ENCODE measurements at places on chromosomes 3 and 15. TPM values are rescaled to one million over a fixed set of nuclear protein-coding genes. Genes with fewer than 3 reads are reported as not detected.

DNA sequence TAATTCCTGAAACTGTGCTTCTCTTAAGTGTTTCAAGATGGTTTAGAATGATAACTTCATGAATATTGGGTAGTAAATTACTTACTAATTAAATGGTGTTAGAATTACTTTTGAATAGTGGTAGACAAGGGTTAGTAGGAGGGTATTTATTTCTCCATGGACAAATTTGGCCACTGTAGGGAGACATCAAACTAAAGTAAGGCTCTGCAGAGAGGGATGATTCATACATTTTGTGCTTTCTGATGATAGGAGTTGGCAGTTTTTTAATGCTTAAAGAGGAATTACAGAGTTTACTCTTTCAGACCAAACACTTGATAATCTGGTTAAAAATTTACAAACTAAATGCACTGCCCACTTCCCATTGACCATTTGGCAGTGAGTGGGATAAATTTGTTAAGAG, 127.6 kb downstream of the NAALADL2 start:
- no peak overlapping the region for H3K4me3 ChIP-seq
- DNase-seq: no peak

DNA sequence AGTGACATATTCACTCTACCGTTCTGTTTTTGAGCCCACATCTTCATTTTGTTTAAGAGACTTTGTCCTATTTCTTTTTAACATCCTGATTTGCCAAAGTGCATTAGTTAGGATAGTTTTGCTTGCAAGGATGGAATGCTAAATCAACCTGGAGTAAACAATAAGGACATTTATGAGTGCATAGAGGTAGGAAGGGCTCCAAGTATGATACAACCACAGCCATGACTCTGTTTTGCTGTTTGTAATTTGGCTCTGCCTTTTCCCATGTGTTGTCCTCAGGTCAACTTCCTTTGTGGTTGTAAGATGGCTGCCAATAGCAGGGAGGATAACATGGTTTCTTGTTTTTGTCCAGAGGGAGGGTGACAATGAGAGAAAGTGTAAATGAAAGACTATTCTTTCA, 66.4 kb upstream of the GOLIM4 start:
- no peaks in the 10 kb centered on the region for H3K36me3 ChIP-seq
- H3K4me3 ChIP-seq: no peak overlapping the region
- DNase-seq: no peak
- H3K27ac ChIP-seq: no peak overlapping the region

DNA sequence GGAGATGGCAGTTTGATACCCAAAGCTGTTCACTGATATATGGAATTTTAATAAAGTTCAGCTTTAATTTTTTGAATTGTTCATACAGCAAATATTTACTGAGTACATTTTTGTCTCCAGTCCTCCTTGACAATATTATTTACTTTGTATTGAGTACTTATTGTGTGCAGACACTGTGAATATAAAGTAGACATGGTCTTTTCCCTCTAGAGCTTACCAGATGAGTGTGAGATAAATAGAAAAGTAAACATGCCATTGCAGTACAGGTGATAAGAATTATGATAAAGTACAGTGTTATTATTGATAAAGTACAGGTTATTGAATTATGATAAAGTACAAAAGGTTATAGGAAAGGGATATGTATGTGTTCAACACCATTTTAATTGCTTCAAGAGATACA, 2.1 kb downstream of the UBA5 start:
- H3K4me3 ChIP-seq: peak overlapping the region; percentile 99
- peaks cover 4% of the 10 kb centered on the region for H3K36me3 ChIP-seq
- H3K4me1 ChIP-seq: no peaks in the 10 kb centered on the region
- no peak overlapping the region for H3K27ac ChIP-seq

GRCh38 chr3:88151358-88151757, 1.6 kb downstream of the C3orf38 start:
- H3K4me1 ChIP-seq: no peaks in the 10 kb centered on the region
- peak overlapping the region; percentile 96 for H3K27ac ChIP-seq
- no peaks in the 10 kb centered on the region for H3K27me3 ChIP-seq
- peak overlapping the region; percentile 81 for H3K4me3 ChIP-seq

The PSTPIP1 gene
- 17.8 TPM for polyA plus RNA-seq

GRCh38 chr3:185935465-185936272, 2.1 kb downstream of the TRA2B start:
- H3K27ac ChIP-seq: peak overlapping the region; percentile 100
- peak overlapping the region; percentile 95 for H3K4me3 ChIP-seq
- peaks cover 8% of the 10 kb centered on the region for H3K36me3 ChIP-seq
- no peak for DNase-seq

The KBTBD13 gene
- not detected for polyA plus RNA-seq

DNA sequence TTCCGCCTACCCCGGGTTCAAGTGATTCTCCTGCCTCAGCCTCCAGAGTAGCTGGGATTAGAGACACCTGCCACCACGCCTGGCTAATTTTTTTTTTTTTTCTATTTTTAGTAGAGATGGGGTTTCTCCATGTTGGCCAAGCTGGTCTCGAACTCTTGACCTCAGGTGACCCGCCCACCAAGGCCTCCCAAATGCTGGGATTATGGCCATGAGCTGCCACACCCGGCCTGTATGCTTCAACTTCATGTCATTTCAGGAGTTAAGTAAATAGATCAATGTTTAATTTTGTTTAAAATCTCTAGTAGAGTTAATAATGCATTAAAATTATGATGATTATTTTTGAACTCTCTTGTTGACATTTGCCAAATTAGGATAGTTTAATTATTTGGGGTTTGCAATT, 121.1 kb upstream of the ALDH1A3 start:
- no peaks in the 10 kb centered on the region for H3K27me3 ChIP-seq
- no peaks in the 10 kb centered on the region for H3K36me3 ChIP-seq
- no peaks in the 10 kb centered on the region for H3K4me1 ChIP-seq
- H3K4me3 ChIP-seq: no peak overlapping the region

GRCh38 chr3:61908382-61908781, 347.0 kb downstream of the PTPRG start:
- no peak for DNase-seq
- no peak overlapping the region for H3K27ac ChIP-seq
- 0 out of 2 replicates have a peak, but pooled peaks cover 4% of the 10 kb centered on the region for H3K4me1 ChIP-seq

- no peak overlapping the region for H3K27ac ChIP-seq
- DNase-seq: no peak
- H3K4me3 ChIP-seq: peak overlapping the region; percentile 25
- H3K27me3 ChIP-seq: peaks cover 3% of the 10 kb centered on the region
- no peaks in the 10 kb centered on the region for H3K36me3 ChIP-seq
These were observed 13.2 kb upstream of the ADPGK start for GRCh38 chr15:72796515-72797337.

The ACOX2 gene
- not detected for polyA plus RNA-seq

DNA sequence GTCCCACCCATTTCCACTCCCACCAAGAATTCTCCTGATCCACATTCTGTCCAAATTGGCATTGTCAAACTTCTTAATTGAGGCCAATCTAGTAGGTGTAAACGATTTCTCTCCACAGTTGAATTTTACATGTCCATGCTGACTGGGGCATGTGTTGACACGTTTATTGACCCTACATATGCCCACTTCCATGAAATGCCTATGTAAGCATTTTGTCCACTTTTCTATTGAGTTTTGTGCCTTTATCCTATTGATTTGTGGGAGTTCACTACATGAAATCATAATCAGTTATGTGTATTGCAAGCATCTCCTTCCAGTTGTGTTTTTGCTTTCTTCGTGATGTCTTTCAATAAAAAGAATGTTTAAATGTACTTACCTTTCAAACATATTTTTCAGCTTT, 141.7 kb upstream of the NSMCE3 start:
- no peaks in the 10 kb centered on the region for H3K4me1 ChIP-seq
- no peak for DNase-seq
- no peak overlapping the region for H3K4me3 ChIP-seq
- no peaks in the 10 kb centered on the region for H3K27me3 ChIP-seq
- H3K27ac ChIP-seq: no peak overlapping the region
- H3K36me3 ChIP-seq: no peaks in the 10 kb centered on the region

Measured in GM12878 (cell line).